ENCODE measurements at places on chromosomes 5 and 9. TPM values are rescaled to one million over a fixed set of nuclear protein-coding genes. Genes with fewer than 3 reads are reported as not detected.

ORM2 gene
- not detected for total RNA-seq

INIP gene
- 46.4 TPM for total RNA-seq

ZNF618 gene
- total RNA-seq: 0.16 TPM

DNA sequence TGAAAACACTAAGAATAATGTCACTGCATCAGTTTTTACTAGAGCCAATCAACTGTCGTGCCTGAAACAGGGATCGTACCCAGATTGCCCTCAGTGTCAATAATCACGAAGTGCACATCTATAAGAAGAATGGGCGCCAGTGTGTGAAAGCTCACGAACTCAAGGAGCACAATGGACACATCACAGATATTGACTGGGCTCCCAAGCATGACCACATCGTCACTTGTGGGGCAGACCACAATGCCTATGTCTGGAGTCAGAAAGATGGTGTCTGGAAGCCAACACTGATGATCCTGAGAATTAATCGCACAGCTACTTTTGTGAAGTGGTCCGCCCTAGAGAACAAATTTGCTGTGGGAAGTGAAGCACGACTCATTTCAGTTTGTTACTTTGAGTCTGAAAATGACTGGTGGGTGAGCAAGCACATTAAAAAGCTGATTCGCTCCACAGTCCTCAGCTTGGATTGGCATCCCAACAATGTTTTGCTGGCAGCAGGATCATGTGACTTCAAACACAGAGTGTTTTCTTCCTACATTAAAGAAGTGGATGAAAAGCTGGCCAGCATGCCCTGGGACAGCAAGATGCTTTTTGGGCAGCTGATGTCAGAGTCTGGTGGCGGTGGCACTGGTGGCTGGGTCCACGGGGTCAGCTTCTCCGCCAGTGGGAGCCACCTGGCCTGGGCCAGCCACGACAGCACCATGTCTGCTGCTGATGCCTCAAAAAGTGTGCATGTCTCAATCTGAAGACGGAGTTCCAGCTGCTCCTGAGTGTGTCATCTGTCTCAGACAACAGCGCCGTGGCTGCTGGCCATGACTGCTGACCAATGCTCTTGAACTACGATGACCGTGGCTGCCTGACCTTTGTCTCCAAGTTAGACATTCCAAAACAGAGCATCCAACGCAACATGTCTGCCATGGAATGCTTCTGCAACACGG, 32.2 kb downstream of the NSA2 start:
- no peaks in the 10 kb centered on the region for H3K36me3 ChIP-seq
- no peaks in the 10 kb centered on the region for H3K4me1 ChIP-seq
- no peak overlapping the region for H3K4me3 ChIP-seq
- DNase-seq: no peak
- H3K27ac ChIP-seq: no peak overlapping the region

- no peaks in the 10 kb centered on the region for H3K36me3 ChIP-seq
- DNase-seq: no peak
- H3K4me3 ChIP-seq: no peak overlapping the region
- no peak overlapping the region for H3K27ac ChIP-seq
- H3K4me1 ChIP-seq: no peaks in the 10 kb centered on the region
Measured at GRCh38 chr5:105767267-105767666, 1903.5 kb downstream of the EFNA5 start.

DNA sequence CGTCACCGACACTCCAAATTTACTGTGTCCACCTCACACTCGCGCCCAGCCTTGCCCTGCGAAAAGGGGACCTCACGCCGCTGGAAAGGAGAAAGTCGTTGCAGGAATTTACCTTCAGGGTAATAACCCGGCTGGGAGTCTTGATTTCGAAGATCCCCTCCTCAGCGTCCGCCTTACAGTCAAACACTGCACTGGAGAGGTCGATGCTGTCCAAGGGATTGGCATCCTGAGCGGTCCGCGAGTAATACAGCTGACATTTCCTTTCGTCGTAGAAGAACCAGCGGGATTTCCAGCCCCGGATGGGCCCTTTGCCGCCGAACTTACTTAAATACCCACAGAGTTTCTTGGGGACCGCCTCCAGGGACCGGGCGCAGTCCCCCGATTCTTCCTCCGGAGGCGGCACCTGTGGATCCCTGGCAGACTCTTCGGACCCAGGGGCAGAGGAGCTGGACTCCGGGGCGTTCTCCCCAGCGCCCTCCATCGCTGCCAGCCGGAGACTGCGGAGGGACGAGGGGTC, 330 bp downstream of the TBC1D2 start:
- peaks cover 3% of the 10 kb centered on the region for H3K27me3 ChIP-seq
- peaks cover 28% of the 10 kb centered on the region for H3K4me1 ChIP-seq
- no peaks in the 10 kb centered on the region for H3K36me3 ChIP-seq
- peak overlapping the region; percentile 89 for H3K4me3 ChIP-seq
- peak overlapping the region; percentile 24 for H3K27ac ChIP-seq

- H3K4me1 ChIP-seq: peaks cover 61% of the 10 kb centered on the region
- H3K4me3 ChIP-seq: peak overlapping the region; percentile 88
- H3K27ac ChIP-seq: peak overlapping the region; percentile 76
- peaks cover 19% of the 10 kb centered on the region for H3K36me3 ChIP-seq
- DNase-seq: no peak
Measured at GRCh38 chr5:172770374-172770674, 671 bp downstream of the DUSP1 start.

GRCh38 chr5:1748271-1748670, 51.4 kb downstream of the MRPL36 start:
- no peak for DNase-seq
- H3K36me3 ChIP-seq: no peaks in the 10 kb centered on the region
- no peak overlapping the region for H3K4me3 ChIP-seq
- H3K4me1 ChIP-seq: no peaks in the 10 kb centered on the region

Measured in activated T-helper 1 cell treated with anti-CD3 and anti-CD28 coated beads, Interleukin-12 subunit alpha, Interleukin-12 subunit beta, Interleukin-2, Interleukin-4 antibody, amounts not matched to agents 30 ng/mL and 10 ng/mL and 1 ng/mL, durations not matched to agents 14 hours and 24 hours and 36 hours (primary cell).